ENCODE measurements at places on chromosomes 2 and 18.

- no peak for DNase-seq
These were observed 377.3 kb upstream of the POU3F3 start for GRCh38 chr2:104476563-104476988.

- peak; percentile 18 for DNase-seq
These were observed 21.6 kb downstream of the TRPM8 start for GRCh38 chr2:233938676-233939370.

- no peak for DNase-seq
These were observed 263.3 kb upstream of the RND3 start for GRCh38 chr2:150750720-150751119.

DNA sequence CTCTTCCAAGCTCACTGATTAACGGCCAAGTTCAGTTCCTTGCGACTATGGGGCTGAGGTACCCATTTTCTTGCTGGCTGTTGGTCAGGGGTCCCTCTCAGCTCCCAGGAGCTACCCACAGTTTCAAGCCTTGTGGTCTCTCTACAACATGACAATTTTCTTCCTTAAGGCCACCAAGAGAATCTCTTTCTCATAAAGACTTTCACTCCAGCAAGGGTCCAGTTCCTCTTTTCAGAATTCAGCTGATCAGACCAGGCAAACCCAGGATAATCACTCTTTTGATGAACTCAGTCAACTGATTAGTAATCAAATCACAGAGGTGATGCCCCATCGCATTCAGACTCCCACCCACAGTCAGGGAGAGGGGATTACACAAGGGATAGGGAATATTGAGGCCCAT, 129.7 kb downstream of the IRS1 start:
- no peak for DNase-seq

DNA sequence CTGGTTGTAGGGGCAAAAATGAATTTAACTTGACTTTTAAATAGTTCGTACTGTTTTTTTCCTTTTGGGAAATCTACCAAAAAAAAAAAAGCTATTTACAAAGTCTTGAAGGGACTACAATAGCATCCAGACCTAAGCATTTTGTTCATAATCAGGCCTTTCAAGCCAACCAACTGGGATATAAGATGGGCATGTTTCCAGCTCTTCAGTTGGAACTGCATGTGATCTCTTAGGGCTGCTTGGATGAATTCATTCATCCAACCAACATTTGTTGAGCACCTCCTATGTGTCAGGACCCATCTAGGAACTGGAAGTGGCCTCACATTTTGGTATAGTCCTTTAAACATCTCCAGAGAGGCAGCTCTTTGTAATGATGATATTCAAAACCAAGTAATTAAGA, 98.6 kb downstream of the AAK1 start:
- DNase-seq, result no peak

GRCh38 chr2:214579035-214579434, 168.2 kb downstream of the VWC2L start:
- DNase-seq, result no peak

DNA sequence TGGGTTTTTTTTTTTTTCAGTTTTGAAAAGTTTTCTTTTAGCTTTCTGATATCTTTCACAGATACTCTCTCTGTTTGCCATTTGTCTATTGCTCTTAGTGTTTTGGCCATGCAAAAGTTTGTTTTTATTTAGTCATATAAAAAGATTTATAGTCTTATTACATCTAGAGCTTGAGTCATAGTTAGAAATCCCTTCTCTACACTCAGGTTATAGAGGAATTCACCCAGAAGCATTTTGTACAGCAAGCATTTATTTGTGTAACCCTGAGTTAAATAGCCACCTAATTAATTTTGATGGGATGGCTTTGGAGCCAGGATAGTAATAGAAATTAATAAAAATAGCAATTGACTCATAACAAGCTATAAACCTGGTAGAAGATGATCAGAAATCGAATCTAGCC, 35.6 kb downstream of the ACTR2 start:
- no peak for DNase-seq

- DNase-seq, result no peak
These were observed 204 bp downstream of the FAM110C start for GRCh38 chr2:46131-46470.

- no peak for DNase-seq
These were observed 223.8 kb downstream of the FAM210A start for GRCh38 chr18:13502585-13502984.

GRCh38 chr2:165448406-165448805, 21.1 kb upstream of the CSRNP3 start:
- no peak for DNase-seq

GRCh38 chr2:167787021-167787420, 460.4 kb downstream of the STK39 start:
- DNase-seq, result no peak

- DNase-seq, result no peak
These were observed 16.8 kb upstream of the SRBD1 start for GRCh38 chr2:45627911-45628310.

DNA sequence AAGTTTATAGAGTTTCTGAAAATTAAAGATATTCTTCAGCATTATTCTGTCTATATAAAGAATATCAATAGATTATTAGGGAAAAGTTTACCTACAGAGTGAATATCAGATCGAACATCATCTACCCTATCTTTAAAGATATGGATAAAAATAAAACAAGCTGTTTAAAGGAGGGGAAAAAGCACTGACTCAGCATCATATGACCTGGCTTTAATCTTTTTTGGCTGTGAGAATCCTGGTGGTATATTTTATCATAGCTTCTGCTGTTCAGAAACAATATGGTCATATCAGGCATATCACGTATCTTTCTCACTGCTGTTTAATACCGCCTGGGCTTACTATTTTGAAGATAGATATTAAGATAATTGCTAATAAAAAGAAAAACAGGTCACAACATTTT, 80.2 kb downstream of the NEB start:
- no peak for DNase-seq

DNA sequence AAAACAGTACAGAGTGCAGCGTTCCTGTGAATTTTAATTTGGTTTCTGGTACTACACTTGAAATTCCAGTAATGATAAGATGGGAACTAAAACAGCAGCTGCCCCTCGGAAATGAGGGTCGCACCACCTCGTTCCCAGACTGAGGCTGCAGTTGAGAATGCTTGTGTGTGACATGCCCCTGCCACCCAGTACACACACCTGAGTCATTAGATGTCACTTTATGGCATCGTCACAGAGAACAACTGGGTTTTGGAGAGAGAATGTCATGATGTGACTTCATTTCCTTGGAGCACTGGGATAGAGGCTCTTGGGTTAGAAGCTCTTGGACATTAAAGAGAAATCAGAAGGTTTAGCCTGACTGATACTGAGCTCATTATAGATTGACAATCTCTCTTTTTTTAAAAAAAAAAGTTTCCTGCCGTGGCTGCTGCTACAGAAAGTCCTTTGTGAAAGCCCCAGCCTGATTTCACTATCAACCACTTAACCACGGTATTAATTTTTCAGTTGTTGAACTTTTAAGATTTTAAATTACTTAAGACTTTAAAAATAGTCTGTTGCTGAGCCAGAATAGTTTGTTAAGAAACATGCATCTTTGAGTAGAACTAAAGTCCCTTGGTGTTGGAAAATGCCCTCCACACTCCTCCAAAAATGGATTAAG, 24.5 kb downstream of the BCL2L11 start:
- no peak for DNase-seq

GRCh38 chr2:99780276-99780675, 290.5 kb upstream of the REV1 start:
- DNase-seq, result no peak

- peak; percentile 18 for DNase-seq
These were observed 97.6 kb downstream of the UXS1 start for GRCh38 chr2:106096299-106097037.

DNA sequence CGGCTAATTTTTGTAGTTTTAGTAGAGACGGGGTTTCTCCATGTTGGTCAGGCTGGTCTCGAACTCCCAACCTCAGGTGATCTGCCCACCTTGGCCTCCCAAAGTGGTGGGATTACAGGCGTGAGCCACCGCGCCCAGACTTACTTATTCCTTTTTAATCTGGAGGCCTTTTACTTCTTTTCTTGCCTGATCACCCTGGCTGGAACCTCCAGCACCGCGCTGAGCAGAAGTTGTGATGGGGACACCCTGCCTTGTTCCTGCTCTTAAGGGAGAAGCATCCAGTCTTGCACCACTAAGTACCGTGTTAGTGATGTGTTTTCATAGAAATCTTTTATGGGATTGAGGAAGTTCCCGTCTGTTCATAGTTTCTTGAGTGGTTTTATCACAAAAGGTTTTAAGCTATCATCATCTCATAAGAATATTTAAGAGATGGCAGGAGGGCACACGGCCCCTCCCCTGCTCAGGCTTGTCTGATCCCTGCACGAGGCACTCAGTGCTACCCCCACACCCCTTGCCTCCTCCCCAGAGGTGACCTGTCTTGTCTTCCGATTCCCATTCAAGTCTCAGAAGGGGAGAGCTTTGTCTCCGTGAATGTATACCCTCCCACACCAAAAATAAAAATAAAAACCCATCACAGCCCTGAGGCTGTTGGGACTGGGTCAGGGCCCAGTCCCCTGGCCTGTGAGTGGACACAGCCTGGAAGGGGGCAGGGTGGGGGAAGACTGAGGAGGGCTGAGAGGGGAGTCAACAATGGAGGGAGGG, 65.3 kb upstream of the SMAD7 start:
- DNase-seq, result no peak

GRCh38 chr2:30641765-30642345, 165.4 kb downstream of the CAPN13 start:
- no peak for DNase-seq

DNA sequence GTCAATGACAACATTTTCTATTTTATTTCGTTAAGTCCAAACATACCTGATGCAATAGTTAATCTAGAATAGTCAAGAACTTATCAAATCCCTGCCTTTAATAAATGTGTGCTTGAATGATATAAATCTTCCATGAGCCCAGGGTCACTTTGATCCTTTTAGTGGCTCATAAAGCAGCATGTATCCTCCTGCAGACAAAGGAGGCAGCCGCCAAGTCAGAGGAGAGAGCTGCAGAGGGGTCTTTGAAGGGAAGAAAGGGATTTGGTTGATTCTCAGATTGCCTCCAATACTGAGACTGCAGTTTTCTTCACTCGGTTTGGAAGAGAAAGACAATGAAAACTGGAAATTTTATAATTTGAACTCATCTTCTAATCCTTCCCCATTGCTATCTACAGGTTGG, 378.4 kb upstream of the PIK3C3 start:
- no peak for DNase-seq

DNA sequence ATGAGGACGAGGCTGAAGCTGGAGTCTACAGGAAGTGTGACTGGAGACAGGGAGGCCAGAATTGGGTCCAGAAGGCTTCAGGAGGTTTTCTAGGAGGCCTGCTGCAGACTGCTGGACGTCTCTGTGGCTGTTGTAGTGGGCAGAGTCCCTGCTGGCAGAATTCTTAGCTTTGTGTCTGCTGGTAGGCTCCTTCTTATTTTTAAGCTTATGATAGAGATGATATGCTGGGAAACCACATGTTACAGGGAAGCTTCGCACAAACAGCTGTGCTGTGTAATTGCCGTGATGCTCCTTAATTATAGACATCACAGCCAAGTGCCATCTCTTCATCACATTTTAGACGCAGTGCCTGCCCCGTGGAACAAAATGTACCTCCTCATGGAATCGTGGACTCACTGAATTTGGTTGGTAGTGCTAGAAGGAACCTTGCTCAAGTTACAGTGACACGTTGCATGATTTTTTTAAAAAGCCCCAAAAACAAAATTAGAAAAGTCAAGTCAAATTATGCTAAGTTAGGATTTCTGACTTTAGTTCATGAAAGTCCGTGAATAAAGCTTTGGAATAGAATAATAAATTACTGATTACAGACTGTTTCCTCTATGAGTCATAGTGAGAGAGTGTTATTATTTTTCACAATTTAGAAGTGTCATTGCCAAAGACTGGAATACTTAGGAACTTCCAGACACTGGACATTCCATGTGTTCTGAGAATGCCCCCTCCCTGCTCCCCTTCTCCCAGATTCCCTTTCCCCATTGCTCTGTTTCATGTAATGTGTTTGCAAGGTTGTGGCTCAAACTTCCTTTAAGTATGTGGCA, 144.1 kb downstream of the FHOD3 start:
- DNase-seq, result no peak

- DNase-seq, result no peak
These were observed 12.7 kb upstream of the BOK start for GRCh38 chr2:241545523-241546473.

DNA sequence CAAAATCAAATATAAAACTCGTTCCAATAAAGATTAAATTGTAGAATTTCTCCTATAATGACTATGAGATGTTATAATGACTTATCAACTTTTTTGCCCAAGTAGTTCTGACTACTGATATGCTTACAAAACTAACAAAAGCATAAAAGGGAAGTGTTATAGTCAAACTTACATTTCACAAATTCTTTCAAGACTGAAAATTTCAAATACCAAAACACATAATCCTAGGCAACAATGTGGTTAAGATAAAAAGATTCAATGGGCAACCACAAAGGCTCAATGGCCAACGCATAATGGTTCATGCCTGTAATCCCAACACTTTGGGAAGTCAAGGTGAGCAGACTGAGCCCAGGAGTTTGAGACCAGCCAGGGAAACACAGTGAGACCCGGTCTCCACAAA, 135.7 kb downstream of the USP34 start:
- no peak for DNase-seq

- no peak for DNase-seq
These were observed 136.6 kb upstream of the ALKAL2 start for GRCh38 chr2:424306-425171.

DNA sequence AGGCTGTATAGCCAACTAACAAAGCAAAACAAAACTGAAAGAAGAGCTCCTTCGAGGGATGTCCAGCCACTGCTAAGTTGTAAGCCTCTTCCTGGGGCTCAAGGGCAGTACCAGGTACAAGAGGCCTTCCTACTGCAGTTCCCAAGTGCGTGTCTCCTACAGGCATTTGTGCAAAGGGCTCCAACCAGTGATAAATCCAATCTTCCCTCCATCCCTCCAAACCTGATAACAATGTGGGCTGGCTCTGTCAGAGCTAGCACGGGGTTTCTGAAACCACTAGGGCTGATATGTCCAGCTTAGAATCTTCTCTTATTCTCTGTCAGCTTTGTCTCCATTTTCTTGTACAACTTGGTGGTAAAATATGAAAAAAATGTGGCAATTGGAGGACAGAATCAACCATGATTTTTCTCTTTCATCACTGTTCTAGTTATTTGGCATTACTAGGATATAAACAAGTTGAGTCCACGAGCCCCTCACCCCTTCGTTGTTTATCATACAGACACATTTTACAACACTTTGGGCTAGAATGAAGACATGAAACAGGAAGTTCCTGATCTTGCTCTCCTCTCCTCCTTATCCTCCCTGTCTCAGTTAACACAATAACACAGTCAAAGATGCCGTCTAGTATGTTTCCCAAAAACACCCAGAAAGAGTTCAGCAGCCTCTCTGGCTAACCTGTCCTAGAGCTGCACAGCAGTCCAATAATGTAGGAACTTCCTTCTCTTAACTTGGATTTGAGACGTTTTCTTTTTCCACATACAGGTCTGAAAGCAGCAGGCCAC, 35.4 kb upstream of the WIPF1 start:
- no peak for DNase-seq

Measured in stimulated activated CD4-positive, alpha-beta T cell treated with anti-CD3 and anti-CD28 coated beads, Interleukin-15, amount 100 ng/mL, for 24 hours (primary cell).